Esophagus muscularis mucosa (tissue), 4 donors: ENCODE measurements at places on chromosomes 1 and 21. TPM values are rescaled to one million over a fixed set of nuclear protein-coding genes. Genes with fewer than 3 reads are reported as not detected.

AMIGO1 gene
- total RNA-seq = 23.7 TPM

DNA sequence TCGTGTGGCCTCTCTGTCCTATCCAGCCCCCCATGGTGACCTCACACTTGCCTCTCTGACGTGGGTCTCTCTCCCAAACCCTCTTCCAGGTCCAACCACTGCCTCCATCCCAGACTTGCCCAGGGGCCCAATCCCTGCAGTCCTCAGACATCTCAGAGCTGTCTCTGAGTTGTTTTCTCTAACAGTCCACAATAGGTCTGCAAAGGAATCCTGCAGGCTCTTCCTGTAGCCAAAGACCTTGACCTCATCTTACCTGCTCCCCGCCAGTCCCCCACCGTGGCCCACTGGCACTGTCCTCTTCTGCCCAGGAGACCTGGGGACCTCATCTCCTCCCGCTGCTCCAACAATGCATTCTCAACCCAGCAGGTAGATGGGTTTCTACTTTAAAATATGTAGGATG lies 10.0 kb downstream of the RNF187 start:
- no peak overlapping the region for H3K4me3 ChIP-seq
- no peak overlapping the region for H3K27ac ChIP-seq
- H3K27me3 ChIP-seq = no peaks in the 10 kb centered on the region
- no peak for DNase-seq
- peaks cover 10% of the 10 kb centered on the region for H3K4me1 ChIP-seq
- peaks cover 40% of the 10 kb centered on the region for H3K36me3 ChIP-seq

- peaks cover 10% of the 10 kb centered on the region for H3K27me3 ChIP-seq
- DNase-seq = no peak
- no peaks in the 10 kb centered on the region for H3K4me1 ChIP-seq
- no peak overlapping the region for H3K27ac ChIP-seq
These were observed 77.4 kb upstream of the VAMP3 start for GRCh38 chr1:7693662-7694061.

SELP gene
- total RNA-seq = 9.1 TPM

DNA sequence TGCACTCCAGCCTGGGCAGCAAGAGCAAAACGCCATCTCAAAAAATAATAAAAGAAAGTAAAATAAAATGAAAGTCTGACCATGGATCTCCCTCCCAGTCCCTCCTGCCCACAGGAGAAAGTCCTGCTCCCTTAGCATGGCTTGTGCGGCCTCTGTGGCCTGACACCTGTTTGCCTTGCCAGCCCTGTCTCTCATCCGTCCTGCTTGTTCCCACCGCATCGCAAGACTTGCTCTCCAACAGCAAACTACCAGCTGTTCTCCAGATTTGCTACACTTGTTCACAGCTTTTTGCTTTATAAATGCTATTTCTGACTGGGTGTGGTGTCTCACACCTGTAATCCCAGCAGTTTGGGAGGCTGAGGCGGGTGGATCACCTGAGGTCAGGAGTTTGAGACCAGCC lies 2.7 kb downstream of the ETV3L start:
- H3K27ac ChIP-seq = no peak overlapping the region
- H3K36me3 ChIP-seq = no peaks in the 10 kb centered on the region
- H3K27me3 ChIP-seq = no peaks in the 10 kb centered on the region
- H3K4me1 ChIP-seq = peaks cover 6% of the 10 kb centered on the region
- no peak overlapping the region for H3K4me3 ChIP-seq
- DNase-seq = no peak

- DNase-seq = no peak
- no peaks in the 10 kb centered on the region for H3K4me1 ChIP-seq
- H3K27me3 ChIP-seq = peaks cover 22% of the 10 kb centered on the region
- H3K27ac ChIP-seq = no peak overlapping the region
- no peak overlapping the region for H3K4me3 ChIP-seq
These were observed 97.7 kb downstream of the CRYAA start for GRCh38 chr21:43266534-43266933.

- H3K4me1 ChIP-seq = peaks cover 43% of the 10 kb centered on the region
These were observed 18.7 kb downstream of the STK40 start for GRCh38 chr1:36367066-36367465.

GRCh38 chr1:214310010-214310409 lies 29.1 kb downstream of the SMYD2 start:
- peaks cover 16% of the 10 kb centered on the region for H3K4me1 ChIP-seq
- no peaks in the 10 kb centered on the region for H3K36me3 ChIP-seq
- H3K27ac ChIP-seq = no peak overlapping the region
- no peak for DNase-seq
- H3K27me3 ChIP-seq = no peaks in the 10 kb centered on the region

DDR2 gene
- 194 TPM for total RNA-seq

DNA sequence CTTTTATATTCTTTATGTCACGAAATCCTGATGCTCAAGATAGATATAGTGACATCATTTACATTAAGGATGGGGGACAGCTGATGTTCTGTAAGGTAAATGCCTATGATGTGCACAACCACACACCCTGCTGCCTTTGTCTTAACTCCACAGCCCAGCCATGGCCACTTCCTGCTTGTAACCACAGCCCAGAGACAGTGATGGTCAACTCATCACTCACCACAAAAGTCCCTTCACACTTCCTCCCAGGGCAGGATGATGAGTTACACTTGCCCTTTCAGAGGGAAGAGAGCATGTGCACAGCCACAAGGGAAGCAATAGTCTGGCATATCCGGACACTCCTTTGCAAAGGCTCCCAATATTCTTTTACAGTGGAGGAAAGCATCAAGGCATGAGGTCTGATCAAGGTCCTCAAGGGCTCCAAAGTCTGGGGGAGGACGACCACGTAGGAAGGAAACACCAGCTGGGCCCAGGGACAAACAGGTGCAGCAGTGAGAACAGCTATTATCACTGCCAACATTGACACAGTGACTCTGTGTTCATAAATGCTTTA lies 53.8 kb downstream of the PLPP3 start:
- H3K27me3 ChIP-seq = no peaks in the 10 kb centered on the region
- no peak for DNase-seq
- H3K4me1 ChIP-seq = peaks cover 83% of the 10 kb centered on the region
- no peak overlapping the region for H3K4me3 ChIP-seq

DNA sequence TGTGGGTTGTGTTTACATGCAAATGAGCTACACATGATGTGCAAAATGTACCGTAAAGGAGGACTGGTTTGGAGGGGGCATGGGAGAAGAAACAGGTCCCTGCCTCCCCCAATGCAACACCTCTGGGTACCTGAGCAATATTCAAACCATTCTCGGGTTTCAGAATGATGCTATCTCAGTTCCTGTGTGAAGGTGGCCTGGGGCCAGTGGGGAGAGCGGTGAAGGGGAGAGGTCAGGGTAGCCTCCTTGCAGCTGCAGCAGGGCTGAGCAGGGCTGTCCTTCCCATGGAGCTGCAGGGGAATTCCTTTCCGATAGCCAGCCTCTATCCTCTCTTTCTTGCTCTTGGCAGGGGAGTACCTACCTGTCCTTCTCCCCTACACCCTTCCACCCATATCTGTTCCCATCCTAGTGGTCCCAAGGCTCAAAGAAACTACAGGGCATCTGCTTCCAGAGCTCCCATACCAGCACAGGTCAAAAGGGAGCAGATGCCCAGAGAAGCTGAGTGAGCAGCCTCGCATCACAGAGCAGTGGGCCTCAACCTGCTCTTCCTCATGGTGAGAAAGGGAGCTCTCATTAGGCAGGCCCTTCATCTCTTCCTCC lies 11.9 kb downstream of the MEF2D start:
- H3K36me3 ChIP-seq = peaks cover 6% of the 10 kb centered on the region
- H3K27me3 ChIP-seq = no peaks in the 10 kb centered on the region
- DNase-seq = no peak

DNA sequence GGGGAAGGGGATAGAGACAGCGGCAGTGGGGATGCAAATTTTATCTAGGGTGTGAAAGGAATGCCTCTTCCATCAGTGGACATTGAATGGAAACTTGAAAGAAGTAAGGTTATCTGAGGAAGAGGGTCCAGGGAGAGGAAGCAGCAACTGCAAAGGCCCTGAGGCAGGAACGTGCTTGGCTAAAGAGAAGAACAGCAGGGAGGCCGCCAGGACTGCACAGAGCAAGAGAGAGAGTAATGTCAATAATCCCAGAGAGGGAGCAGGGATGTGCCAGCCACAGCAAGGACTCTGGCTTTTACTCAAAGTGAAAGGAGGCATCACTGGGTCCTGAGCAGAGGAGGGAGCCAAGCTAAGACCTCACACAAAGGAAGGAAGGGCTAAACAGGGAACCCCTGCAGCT lies 50.9 kb downstream of the KCND3 start:
- H3K27me3 ChIP-seq = no peaks in the 10 kb centered on the region
- H3K4me1 ChIP-seq = no peaks in the 10 kb centered on the region
- no peak overlapping the region for H3K4me3 ChIP-seq
- H3K27ac ChIP-seq = no peak overlapping the region

SPRR4 gene
- total RNA-seq = not detected

RBM11 gene
- 0.29 TPM for total RNA-seq

- no peaks in the 10 kb centered on the region for H3K27me3 ChIP-seq
- no peaks in the 10 kb centered on the region for H3K36me3 ChIP-seq
- peaks cover 3% of the 10 kb centered on the region for H3K4me1 ChIP-seq
- no peak for DNase-seq
- no peak overlapping the region for H3K4me3 ChIP-seq
- no peak overlapping the region for H3K27ac ChIP-seq
These were observed 5.5 kb downstream of the DYNLT5 start for GRCh38 chr1:66757722-66758240.

- H3K4me1 ChIP-seq = no peaks in the 10 kb centered on the region
- H3K27ac ChIP-seq = no peak overlapping the region
- no peaks in the 10 kb centered on the region for H3K36me3 ChIP-seq
- H3K27me3 ChIP-seq = no peaks in the 10 kb centered on the region
- no peak for DNase-seq
These were observed 11.9 kb upstream of the PIGR start for GRCh38 chr1:206958144-206958543.
